ENCODE measurements at places on chromosomes 5 and 9.

- no peak for DNase-seq
Measured at GRCh38 chr5:126514131-126514557, 80.9 kb downstream of the ALDH7A1 start.

- no peak for DNase-seq
Measured at GRCh38 chr5:141875022-141875740, 3.0 kb downstream of the PCDH1 start.

GRCh38 chr5:96714951-96715451 is 52.8 kb downstream of the CAST start:
- no peak for DNase-seq

DNA sequence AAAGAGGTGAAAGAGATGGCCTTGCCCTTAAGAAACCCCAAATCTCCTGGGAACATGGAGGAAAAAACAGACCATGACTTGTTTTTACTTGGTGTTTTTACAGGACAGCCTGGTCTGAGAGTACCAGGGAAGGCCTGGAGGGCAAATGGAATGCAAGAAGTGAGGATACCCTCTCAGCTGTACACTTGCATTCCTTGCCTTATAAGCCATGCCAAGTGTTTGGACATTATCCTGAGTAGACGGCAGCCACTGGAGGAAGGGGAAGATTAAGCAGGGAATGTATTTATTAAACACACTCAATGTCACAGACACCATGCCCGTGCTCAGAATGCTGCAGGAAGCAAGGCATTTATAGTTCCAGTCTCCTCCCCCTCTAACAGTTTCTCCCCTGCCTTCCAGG is 581.4 kb downstream of the CDK5RAP2 start:
- no peak for DNase-seq

DNA sequence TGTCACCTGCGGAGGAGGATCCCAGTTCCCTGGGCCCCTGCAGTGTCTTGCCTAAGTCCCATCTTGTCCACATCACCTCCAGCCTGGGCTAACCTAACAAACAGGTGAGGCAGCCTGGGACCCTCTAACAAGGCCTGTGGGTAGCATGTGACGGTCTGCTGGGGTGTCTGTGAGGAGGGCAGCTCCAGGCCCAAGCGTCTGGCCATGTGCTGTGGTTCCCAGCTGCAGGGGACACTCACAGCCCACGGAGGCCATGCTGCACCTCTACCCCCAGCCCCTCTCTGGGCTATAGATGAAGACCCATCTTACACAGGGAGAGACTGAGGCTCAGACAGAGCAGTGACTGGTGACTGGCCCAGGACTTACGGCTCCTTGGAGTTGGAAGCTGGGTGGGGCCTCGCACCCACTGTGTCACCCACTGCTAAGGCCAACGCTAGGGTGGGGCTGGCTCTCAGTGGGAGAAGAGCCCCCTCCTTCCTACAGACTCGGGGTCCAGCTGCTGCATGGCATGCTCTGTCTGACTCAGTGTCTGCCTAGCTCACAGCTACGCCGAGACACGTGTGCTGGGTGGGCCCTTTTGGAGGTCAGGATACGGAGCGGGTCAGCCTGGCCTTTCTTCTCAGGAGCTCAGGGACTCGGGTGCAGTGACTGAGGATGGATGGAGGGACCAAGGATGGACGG is 40.8 kb upstream of the RNF130 start:
- DNase-seq: no peak

Measured in NCI-H2081 treated with DMSO at 0.1 percent for 48 hours (cell line).